ENCODE measurements at places on chromosomes 16 and 17.

- DNase-seq = no peak
Measured at GRCh38 chr17:78808163-78808562, 26.1 kb upstream of the CYTH1 start.

- DNase-seq = no peak
Measured at GRCh38 chr17:3763777-3764170, 37.2 kb downstream of the ITGAE start.

GRCh38 chr17:79948406-79948944 is 87.2 kb downstream of the TBC1D16 start:
- no peak for DNase-seq

DNA sequence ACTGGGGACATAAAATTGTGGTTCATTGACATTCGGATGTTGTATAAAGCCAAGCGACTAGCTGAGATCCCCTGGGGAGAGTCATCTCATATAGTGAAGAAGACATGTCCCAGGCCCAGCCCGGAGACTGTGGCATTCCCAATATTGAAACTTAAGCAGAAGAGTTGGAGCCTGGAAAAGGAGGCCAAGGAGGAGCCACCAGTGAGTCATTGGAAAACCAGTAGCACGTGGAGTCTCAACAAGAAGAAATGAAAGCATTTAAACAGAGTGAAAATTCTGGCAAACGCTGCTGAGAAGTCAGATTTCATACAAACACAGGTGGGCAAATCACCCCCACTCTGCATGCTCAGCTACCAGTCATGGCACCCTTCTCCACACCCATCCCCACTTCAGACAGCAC is 9.4 kb upstream of the ELAC2 start:
- no peak for DNase-seq

DNA sequence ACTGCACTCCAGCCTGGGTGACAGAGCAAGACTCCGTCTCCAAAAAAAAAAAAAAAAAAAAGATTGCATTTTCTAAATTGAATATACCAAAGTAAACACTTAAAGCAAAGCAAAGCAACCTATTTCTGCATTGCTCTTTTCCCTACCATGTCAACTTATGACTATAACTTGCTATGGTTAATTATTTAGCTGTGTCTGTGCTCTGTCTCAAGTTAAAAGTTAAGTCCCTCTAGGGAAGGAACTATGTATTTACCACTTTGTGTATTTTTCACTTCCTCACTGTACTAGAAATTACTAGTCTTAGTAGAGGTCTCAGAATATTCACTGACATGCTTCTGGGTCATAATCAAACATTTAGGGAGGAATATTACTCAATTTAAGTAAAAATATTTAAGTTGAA is 711.7 kb upstream of the SOX9 start:
- DNase-seq = no peak

DNA sequence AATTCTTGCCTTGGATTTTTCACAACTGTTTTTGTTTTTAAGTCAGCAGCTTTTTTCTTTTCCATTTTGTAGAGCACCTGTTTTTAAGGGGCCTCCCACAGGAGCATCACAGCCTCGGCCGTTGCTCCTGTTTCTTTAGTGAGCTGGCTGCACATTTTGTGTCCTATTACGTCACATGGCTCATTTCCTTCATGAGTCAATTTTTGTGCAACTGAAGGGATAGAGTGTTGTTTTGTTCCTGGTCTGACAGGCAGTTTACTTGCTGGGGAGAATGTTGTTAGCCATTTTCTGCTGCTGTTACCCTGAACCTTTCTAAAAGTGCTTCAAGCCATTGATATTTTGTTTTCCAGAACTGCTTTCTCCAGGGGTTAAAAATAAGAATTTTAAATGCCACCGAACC is 45.0 kb upstream of the CRISPLD2 start:
- no peak for DNase-seq

DNA sequence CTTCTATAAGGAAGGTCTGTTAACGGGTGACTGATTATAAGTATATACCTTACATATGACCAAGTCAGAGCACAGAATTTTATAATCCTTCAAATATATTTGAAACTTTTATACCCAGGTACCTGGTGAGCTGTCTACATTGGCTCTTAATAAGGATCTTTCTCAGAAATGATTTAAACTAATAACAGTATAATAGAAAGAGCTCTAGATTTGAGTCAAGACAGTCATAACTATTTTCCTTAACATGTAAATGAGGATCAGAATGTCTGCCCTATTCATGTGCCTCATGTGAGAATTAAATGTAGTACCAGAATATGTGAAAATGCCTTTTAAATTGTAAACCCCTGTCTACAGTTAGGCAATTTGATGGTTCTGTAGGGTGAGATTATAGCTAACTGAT is 14.5 kb downstream of the CBFB start:
- DNase-seq = no peak

DNA sequence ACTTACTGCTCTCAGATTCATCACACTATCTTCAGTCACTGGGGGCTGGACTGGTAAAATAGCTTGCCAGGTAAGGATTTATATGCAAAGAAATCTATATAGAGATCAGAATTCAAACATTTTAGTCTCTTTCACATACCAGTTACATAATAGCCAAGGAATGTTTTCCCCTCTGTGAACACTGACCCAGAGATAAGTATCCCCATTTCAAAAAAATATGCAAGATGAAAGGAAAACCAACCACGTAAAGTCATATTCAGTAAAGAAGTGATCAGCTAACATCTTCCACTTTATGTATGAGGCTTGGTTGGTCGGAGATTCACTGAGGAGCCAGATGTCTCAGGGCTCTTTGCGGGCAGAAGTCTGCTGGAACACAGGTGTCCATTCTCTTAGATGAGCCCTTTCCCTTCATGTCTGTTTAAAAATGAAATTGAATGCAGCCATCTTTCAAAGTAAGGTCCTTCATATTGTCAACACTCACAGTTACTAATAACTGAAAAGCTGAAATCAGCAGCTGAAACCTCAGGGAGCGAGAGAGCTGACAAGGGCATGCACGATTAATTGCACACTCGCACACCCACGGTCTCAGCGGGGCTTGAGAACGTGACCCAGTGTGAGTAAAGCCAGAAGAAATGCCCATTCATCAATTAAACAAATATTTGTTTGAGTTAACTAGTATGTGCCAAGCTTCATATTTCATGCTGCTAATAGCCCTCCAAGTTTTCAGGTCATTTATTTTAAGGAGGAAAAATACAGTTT is 161.2 kb downstream of the MRTFB start:
- DNase-seq = no peak

DNA sequence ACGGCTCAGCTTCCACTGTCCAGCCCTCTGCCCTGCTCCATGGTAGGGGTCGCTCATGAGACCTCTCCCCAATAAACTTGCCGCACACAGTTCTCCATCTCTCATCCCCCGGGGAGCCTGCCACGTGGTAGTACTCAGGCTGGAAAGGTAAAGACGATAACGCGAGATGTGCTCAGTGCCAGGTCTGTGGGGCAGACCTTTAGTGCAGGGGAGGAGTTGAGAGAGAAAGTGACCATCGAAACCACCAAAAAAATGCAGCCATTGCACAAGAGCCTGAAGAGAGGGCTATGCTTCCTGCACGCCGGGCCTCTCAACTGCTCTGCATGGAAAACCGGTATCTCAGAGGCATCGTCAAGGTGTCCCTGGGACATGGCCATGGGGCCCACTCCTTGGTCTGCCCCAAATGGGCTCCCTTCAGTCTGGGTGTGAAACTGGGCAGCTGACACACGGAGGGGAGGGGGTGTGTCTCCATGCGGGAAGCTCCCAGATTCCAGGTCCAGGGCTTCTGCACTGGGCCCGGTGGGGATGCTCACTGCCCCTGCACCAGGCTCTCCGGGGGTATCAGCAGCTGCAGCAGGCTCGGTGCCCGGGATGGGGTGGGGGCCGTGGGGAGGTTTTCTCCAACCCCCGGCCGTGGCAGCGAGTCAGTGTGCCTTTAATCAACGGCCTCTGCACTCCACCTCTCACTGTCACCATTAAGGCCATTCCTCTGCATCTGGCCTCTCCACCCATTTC is 4.7 kb upstream of the AANAT start:
- no peak for DNase-seq

GRCh38 chr16:15037003-15037402 is 18.9 kb downstream of the NTAN1 start:
- no peak for DNase-seq

- no peak for DNase-seq
Measured at GRCh38 chr17:8137645-8138373, 13.9 kb upstream of the HES7 start.

- no peak for DNase-seq
Measured at GRCh38 chr17:927611-928461, 51.7 kb downstream of the NXN start.

DNA sequence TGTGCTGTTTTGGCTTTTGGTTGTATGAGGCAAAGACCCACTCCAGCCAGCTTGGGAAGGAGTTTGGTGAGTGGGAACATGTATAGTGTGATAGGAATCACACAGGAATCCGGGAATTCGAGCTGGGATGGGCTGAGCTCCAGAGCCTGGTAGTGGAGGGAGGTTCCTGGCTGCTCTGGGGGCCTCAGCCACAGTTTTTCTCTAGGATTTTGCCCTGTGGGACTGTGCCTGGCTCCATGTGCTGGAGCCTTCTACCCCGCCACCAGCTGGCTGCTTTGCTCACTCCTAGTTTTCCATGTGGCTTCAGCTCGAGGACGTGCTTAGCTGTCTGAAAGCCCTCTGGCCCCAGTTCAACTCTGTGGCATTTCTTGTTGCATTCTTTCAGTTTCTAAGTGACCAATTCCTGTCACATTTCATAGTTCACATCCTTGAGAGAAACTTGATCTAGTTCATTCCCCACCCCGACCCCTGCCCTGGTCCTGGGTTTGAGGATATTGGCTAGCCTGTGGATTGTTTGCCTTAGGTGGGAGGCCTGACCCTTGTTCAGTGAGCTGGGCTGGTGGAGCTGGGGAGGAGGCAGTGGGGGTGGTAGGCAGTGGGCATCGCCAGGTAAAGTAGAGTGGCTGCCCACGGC is 5.0 kb downstream of the SEC14L1 start:
- no peak for DNase-seq

DNA sequence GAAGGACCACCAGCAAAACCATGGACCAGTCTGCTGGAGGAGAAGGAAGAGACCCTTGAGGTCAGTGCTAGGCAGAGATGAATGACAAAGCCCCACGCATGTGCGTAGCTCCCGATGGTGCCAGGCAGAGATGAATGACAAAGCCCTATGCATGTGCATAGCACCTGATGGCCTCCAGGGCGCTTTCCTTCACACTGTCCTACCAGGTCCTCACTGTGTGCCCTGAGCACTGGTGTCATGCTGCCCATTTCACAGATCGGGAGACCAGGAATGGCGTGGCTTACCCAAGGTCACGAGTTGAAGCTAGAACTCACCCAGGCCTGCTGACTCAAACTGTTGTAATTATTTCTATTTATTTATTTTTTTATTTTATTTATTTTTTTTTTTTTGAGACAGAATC is 149.6 kb downstream of the KATNIP start:
- no peak for DNase-seq

All from stimulated activated CD8-positive, alpha-beta memory T cell treated with anti-CD3 and anti-CD28 coated beads, Interleukin-12 subunit alpha, Interleukin-12 subunit beta, amount 100 ng/mL, for 4 hours (primary cell).